ENCODE measurements at places on chromosomes 3 and 15. TPM values are rescaled to one million over a fixed set of nuclear protein-coding genes. Genes with fewer than 3 reads are reported as not detected.

SCG3 gene
- total RNA-seq = not detected

MED12L gene
- total RNA-seq = 3.0 TPM

ROPN1 gene
- total RNA-seq = not detected

LOXL1 gene
- 1.9 TPM for total RNA-seq

GPR156 gene
- total RNA-seq = 0.11 TPM

DNA sequence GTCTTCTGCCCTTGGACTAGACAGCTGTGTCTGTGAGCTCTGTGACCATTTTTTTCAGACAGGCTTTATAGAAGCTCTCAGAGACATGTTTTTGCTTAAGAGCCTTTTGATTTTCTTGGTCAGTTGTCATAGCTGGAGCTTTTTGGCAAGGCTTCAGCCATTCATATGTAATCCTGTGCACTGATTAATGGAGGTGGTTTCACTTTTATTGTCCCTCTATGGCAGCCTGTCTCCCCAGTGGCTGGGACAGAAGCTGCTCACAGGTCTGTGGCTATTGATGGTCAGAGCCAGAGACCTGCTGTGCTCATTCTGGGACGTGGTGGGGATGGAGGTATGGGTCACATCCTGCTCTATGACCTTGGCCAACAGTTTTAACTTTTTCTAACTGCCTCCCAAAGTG is 226.6 kb upstream of the LRRFIP2 start:
- DNase-seq = no peak

- no peak for DNase-seq
These were observed 293.2 kb downstream of the MCTP2 start for GRCh38 chr15:94524565-94524964.

DNA sequence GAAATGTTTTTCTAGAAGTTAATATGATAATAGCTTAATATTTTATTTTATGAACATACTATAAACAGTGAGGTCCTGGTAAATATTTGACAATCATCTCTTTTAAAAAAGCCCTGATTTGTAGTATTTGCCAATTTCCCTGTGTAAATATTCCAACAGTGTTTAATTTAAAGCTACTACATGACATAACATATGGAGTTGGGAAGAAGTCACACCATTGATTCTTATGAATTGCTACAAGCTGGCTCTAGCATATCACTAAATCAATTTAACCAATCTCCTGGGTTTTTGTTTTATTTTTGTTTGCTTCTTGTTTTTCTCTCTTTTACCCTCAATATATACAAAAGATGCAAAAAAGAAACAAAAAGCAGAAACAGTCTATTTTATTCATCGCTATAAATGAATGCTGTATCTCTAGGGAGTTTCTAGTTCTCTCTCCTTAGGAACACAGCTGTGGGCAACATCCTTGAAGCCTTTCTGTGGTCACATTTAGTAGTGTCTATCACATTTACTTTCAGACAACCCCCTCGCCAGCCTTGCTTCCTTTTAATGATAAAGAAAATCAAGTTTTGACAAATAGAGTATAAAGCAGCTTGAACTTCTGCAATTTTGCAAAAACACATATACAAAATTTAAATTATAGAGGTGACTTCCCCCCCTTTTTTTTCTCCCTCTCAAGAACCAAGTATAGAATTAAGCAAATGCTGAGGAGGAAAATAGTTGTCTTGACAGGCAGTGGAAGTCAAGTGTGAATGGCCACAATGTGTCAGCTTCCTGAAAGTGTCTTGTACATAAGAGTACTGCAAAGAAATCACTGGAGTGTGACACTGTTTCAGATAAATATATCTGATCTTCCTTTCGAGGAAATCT is 21.4 kb downstream of the CCR1 start:
- no peak for DNase-seq

DNA sequence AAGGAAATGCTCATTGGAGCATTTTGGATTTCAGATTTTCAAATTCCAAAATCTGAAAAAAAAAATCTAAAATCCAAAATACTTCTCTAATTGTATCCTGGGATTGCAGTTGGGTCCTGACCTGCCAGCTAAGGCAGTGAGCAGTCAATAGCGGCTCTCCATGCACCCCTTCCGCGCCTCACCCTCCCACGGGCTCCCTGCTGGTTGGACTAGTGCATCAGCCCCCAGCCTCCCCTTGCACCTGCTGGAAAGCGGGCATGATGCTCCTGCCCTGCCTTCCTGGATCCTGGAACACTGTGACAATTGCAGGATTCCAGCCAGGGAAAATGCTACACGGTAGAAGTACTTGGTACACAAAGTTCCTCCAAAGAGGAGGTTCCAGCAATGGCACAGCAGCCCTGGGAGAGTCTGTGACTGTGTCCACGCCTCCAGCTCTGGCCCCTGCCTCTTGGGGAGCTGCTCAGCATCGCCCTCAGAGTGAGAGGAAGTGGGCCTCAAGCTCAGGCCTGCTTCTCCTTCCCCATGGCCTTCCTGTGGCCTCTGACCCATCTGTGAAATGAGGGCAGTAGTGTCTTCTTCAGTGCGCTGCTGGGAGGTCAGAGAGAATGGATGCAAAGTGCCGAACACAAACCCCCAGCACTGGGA is 39.5 kb upstream of the CHRNB4 start:
- no peak for DNase-seq

DNA sequence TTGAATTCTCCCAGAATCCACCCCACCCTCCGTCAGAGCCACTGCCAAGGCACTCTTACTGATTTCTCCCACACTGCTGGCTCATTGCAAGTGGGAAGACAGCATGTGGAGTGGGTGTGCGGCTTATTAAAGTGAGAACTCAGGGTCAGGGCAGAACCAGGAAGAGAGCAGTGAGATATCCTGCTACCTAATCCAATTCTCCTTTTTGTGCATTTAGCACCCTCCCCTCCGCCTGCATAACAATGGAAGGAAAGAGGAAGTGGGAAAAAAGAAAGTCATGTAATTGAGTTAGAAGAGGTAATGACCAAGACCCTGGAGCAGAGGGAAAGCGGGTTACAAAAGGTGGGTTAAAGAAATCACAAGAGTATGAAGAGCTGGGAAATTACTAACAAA is 27.8 kb upstream of the PIK3CB start:
- DNase-seq = no peak

DNA sequence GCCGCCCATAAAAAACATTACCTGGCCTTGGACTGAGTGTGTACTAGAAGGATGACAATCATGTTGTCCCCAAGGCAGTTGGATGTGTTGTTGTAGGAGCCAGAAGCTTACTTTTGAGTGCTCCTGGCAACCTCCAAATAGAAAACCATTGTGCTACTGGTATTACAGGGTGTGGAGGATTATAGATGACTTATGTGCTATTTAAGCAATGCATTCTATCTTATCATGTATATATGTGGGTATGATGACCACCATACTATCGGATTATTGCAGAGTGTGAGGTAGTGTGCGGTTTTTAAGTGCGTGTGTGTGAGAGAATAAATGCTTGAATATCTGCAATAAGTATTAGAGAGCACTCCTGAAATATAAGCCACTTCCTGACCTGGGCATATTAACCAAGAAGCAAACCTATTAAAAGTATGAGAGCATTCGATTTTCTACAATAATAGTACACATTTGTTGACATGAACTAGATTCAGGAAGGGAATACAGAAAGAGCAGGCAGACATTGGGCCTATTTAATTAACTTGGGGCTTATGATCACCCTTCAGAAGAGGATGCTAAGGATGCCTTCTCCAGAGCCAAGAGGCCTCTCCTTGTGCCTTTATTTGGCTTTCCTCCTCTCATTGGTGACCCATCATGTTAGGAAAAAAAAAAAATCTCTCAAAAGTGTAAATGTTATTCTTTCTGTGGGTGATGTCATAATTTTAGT is 11.7 kb upstream of the MBNL1 start:
- no peak for DNase-seq

DNA sequence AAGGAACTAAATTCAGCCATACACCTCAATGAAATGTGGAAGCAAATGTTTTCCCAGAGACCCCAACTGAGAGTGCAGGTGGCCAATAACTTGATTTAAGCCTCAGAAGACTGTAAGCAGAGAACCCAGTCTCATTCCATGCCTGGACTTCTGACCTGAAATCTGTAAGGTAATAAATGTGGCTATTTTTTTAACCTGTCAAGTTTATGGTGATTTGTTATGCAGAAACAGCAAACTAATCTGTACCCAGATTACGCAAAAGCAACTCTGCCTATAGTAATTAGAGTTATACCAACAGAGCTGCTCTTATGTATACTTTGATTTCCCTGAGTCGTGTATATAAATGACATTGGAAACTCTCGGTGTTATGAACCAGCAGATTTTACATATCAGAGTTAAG is 534.0 kb upstream of the NAALADL2 start:
- no peak for DNase-seq

DNA sequence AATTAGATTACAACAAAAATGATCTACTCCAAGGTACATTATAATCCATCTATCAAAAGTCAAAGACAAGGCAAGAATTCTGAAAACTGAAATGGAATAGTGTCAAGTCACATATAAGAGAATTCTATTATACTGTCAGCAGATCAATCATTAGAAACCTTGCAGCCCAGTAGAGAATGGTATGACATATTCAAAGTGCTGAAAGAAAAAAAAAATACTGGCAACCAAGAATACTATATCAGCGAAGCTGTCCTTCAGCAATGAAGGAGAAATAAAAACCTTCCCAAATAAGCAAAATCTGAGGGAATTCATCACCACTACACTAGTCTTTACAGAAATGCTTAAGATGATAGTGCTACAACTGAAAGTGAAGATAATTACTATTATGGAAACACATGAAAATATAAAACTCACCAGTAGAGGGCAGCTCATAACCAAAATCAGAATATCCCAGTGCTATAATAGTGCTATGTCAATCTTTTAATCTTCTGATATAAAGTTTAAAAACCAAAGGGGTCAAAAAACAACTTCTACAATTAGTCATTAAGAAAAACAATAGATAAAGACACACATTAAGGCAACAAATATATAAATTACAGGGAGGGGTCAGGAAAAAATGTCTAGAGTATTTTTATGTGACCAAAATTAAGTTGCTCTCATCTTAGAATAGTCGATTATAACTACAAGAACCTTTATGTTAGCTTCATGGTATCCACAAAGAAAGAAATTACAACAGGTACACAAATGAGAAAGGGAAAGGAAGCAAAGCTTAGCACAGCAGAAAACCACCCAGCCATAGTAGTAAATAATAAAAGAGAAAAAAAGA is 190.7 kb upstream of the CNTN6 start:
- DNase-seq = no peak

DNA sequence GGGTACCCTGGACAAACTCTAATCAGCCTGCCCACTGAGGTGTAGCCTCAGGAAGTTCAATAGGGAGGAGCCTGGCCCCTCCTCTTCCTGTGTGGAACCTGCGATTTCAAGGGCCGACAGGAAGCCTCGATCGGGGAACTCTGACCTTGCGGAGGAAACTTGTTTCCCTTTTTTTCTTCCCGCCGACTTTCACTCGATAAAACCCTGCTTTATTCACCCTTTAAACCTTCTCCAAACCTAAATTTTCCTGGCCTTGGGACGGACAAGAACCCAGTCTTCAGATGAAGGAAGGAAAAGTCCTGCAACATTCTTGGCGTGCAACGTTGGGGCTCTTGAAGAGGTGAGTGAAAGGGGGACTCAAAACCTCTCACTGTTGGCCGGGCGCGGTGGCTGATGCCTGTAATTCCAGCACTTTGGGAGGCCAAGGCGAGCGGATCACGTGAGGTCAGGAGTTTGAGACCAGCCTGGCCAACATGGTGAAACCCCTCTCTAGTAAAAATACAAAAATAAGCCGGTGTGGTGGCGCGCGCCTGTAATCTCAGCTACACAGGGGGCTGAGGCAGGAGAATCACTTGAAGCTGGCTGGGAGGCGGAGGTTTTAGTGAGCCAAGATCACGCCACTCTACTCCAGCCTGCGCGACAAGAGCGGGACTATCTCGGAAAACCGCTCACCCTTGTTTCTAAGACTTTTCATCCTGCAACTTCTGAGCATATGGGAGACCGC is 208.2 kb downstream of the ZNF385D start:
- no peak for DNase-seq

DNA sequence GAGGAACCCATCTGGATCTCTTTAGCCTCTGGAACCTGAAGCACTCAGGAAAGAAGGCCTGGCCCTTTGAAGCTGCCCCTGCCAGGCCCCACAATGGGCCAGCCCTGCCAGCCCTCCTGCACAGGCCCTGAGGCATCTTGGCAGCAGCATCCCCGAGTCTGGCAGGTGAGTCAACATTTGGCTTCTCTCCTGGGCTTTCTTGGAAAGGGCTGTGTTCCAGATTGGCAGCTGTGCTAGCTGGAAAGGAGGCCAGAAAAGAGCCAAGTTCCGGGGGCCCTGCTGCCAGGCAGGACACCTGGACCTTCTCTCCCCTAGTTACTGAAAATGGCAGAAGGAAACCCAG is 187.2 kb downstream of the SHQ1 start:
- DNase-seq = no peak

DNA sequence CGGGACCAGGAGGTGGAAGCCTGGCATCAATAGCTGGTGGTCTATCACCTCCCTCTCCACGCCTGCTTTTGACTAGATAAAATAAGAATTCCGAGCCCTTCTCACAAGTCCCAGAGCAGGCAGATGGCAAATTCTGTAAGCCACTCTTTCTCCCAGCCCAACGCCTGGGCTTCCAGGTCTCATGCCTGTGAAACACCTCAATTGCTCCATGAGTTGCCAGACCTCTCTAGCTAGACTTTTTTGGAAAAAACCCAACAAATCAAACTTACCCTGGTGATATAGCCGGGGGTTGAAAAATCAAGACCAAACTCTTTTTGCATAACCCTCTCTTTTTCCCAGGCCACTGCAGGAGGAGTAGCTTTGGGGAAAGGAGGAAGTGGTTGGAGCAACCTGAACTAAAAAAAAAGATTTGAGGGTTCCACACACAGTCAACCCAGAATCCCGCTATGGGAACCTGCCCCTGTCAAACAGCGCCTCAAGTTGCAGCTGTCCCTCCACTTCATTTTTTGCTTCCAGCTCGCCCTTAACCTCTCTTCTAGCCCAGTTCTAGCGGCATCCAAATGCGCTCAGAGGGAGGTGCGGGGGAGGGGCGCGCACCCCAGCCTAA is 7.0 kb downstream of the BHLHE40 start:
- DNase-seq = no peak
